ENCODE measurements at places on chromosomes 6 and 20.

GRCh38 chr20:10747019-10747418 lies 73.2 kb upstream of the JAG1 start:
- no peak for DNase-seq

- DNase-seq: no peak
These were observed 30.2 kb upstream of the SGK1 start for GRCh38 chr6:134347885-134348805.

DNA sequence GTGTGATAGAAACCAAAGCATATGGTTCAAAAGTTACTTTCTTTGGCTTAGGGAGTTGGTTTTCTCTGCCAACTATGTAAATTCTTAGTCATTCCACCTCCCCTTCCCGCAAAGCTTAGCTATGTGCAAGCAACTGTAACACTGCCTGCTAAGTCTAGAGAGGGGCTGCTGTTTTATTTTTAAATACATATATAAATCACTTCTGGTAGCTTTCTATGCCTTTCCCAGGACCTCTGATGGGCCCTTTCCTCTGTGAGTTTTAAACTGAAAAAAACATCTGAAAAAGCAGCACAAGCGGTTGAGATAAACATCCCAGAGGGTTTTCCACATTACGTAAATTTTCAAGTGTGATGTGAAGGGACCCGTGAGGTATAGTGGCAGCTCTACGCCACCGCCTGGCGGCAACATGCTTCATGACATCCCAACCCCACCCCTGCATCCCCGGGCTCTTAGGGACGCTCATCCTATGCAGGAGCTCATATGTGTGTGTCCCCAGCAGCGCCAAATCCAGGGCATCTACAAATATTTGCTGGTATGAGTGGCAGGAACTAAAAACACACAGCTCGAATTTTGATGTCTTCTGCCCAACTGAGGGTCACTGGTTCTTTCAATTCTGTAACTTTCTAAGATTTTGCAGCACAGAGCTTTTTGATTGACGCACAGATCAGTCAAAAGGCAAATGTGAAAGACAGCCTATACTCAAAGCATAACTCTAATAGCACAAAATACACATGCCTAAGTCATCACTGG lies 12.7 kb downstream of the SAYSD1 start:
- DNase-seq: peak; percentile 53

- no peak for DNase-seq
These were observed 767 bp downstream of the PTK6 start for GRCh38 chr20:63536241-63536977.

DNA sequence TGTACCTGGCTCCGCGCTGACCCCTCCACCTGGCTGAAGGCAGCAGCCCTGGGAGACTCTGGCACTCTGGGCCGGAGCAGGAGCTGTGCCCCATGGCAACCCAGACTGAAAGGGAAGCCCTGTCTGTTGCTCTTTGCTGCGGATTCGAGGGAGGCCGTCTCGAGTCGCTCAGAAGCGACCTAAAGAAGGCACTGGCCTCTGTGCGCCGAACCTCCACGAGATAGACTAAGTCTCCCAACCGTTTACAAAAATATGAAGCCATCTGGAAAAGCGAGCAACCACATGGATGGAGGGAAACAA lies 10.5 kb upstream of the TBX18 start:
- no peak for DNase-seq

DNA sequence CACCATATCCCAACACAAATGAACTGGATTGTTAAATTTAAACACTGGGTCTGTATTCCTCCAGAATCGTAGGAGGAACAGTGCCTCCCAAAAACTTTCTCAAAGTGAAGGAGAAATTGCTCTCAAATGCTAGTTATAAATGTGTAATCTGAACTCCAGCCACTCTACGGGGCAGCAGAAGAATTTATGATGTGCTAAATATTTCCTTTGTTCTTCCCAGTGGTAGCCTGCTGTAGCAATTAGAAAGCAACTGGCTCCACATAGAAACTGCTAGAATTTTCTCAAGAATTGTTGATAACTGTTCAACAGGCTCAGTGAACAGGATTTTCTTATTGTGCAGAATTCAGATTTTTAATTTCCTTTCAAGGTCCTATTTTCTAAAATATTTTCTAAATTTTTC lies 49.8 kb upstream of the EYA4 start:
- DNase-seq: no peak

GRCh38 chr6:107691062-107691751 lies 132.9 kb downstream of the SCML4 start:
- DNase-seq: no peak

DNA sequence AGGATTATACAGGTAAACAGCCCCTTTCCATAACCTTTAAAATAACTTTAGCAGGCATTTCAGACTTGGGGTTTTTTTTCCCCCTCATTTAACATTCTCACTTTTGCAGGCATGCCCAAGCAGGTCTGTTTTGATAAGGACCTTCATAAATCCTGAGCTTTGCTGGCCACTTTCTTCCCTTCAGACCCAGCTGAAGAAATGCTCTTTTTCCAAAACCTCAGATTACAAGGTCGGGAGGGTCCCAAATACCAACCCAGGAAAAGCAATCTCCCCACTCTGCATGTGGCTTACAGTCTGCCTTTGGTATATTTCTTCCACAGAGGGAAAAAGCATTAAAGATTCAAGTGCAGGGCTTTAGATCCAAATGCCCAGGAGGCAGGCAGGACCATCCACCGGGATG lies 6.8 kb downstream of the NFATC2 start:
- no peak for DNase-seq

- DNase-seq: no peak
These were observed 105.7 kb upstream of the FAM184A start for GRCh38 chr6:119184008-119184648.

- no peak for DNase-seq
These were observed 190.3 kb upstream of the CDYL start for GRCh38 chr6:4585682-4586468.

DNA sequence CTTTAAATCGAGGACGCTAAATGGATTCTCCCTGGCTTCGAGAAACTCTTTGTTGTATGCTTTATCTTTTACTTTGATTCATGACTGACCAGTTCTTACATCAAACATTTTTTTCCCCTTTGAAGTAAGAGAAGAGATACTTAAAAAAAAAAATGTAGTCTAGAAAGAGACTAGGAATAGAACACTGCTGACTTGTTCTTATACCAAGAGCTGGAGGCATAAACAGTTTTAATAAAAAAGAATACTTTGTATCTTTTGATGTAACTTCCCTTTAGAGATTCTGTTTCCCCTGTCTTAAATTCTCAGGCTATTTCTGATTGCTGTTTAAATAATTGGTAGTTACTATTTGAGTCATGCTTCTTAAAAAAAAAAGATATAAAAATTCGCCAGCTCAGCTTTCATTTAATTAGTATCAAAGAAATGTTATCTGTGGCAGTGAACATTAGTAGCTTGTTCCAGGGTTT lies 4.8 kb downstream of the ASXL1 start:
- DNase-seq: no peak

DNA sequence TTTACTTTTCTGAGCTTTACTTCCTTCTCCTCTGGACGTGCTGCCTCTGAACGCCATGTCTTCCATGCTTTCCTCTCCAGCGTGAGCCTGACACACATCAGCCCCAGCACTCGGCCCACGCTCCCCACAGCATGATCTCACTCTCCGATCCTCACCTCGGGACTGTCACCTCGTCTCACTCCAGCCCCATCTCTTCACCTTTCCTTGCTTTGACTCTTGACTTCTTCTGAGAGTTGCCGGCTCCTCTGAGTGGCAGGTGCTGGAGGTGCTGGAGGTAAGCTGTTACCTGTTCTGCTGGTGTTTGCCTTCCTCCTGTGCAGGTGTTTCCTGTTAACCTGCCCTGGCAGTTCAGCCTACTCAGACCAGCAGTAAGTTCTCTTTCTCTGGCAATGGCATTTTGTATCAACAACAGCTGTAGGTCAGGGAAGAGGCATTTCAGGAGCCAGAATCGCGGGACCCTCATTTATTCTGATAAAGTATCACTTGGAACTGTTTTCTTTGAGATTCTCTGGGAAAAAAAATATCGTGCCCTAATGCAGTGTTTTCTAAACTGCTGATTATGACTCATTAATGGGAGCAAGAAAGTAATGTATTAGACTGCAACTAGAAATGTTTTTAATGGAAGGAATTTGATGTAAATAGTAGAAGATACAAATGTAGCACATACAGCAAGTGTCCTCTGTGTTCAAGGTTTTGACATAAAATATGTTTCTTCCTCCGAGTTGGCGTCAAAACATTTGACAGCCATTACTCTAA lies 106.5 kb downstream of the ARID1B start:
- DNase-seq: peak; percentile 54

DNA sequence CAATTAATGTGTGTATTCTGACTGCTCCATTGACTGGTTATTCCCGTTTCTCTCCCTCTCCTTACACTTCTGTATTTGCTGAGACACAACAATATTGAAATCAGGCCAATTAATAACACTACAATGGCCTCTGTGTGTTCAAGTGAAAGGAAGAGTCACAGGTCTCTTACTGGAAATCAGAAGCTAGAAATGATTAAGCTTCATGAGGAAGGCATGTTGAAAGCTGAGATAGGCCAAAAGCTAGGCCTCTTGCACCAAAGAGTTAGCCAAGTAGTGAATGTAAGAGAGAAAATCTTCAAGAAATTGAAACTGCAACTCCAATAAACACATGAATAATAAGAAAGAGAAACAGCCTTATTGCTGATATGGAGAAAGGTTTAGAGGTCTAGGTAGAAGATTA lies 489.5 kb upstream of the CITED2 start:
- no peak for DNase-seq

GRCh38 chr6:47161176-47161687 lies 119.1 kb upstream of the ADGRF1 start:
- peak; percentile 85 for DNase-seq

DNA sequence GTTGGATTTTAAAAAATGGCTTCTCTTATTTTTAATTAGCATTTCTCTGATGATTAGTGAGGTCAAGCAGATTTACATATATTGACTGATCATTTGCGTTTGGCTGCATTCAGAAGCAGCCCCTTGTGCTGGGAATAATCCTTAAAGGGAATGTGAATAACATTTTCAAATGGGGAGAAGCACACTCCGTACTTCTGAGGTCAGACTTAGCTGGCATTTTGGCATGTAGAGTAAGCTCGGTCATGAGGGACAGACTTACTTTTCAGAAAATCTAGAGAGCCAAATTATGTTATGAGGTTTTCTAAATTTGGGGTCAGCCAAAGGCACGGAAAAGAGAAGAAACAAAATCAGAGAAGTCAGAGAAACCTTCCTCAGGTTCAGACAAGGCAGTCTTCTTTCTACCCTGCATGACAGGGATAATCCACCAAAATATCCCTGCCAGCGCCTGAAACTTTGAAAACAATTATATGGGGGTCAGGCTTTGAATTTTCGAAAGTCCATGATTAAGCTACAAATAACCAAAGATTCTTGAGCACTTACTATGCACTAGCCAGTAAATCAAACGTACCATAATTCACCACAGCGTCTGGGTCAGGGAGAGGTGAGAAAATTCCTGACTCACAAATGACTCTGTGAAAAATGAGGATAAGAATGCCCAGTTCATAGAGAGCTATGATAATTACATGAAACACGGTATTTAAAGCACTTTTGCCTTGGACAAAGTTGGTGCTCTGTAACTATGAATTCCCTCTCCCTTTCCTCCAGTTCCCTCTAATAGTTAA lies 44.9 kb downstream of the ADAT2 start:
- DNase-seq: no peak

DNA sequence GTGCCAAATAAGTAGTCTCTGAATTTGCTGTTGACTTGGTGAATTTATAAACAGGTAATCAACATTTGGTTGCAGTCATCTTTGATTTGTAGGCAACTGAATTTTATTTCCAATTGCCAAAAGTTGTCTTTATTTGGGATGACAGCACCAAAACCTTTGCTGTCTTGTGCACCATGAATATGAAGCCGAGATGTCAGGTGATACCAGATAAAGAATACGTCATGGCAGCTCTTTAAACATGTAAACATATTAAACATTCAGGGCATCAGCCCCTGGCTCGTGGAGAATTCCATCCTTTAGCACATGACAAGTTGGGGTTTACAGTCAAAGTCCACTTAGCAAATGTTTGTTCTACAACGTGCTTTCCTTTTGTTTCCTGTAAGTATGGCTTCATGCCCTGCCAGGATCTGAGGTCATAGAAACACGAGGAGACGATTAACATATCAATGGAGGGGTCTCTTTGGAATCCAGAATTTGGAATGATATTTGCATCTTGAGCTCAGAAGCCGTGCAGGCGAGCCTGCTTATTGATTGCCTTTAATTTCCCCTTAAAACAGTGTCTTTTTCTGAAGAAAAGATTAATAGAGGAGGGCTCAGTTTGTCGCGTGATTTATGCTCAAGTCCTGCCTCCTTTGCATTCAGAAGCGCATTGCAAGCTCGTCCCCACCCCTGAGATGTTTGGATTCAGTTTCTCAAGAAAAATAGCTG lies 170.2 kb upstream of the ZNF217 start:
- DNase-seq: no peak

- DNase-seq: no peak
These were observed 319.4 kb downstream of the BTBD9 start for GRCh38 chr6:38320358-38320757.

GRCh38 chr6:15170126-15170525 lies 75.7 kb upstream of the JARID2 start:
- no peak for DNase-seq

DNA sequence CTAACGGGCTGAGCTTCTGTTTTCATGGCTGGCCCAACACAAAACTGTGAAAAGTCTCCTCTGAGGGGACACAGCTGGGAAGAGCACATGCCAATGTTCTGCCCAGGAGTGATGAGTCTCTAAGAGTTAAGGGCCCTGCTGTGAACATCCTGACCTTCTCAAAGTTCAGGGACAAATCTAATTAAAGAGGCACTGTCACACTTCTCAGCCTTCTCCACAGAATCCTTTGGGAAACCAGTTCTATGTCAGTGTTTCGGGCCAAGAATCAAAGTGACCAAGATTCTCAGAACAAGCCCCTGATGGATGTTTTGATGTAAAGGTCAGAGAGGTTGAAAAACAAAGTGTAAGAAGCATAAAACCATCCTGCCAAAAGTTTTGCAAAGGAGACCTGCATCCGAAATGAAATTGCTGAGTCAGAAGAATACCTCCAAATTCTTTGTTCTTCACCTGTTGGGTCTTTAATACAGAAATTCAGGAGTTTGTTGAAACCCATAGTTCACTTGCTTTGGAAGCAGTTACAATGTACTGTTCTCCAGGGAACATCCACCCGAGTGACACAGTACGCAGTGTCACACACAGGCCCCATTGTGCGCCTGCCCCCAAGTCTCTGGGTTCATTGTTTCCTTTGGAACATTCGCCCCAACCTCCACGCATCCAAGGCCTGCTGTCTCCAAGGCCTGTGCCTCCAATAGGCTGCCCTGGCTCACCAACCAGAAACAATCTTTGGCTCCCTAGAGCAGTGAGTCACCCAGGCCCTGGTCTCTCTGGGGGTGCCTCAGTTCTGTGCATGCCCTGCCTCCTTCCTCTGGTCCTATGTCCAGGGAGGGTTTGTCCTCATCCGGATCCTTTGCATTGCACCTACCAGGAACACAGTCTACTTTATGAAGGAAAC lies 65.5 kb upstream of the QKI start:
- no peak for DNase-seq
